Urinary bladder (tissue), 4 donors: ENCODE measurements at places on chromosomes 13 and 19. TPM values are rescaled to one million over a fixed set of nuclear protein-coding genes. Genes with fewer than 3 reads are reported as not detected.

- no peak for DNase-seq
Observed at GRCh38 chr19:34356875-34357274, 8.1 kb upstream of the GPI start.

DNA sequence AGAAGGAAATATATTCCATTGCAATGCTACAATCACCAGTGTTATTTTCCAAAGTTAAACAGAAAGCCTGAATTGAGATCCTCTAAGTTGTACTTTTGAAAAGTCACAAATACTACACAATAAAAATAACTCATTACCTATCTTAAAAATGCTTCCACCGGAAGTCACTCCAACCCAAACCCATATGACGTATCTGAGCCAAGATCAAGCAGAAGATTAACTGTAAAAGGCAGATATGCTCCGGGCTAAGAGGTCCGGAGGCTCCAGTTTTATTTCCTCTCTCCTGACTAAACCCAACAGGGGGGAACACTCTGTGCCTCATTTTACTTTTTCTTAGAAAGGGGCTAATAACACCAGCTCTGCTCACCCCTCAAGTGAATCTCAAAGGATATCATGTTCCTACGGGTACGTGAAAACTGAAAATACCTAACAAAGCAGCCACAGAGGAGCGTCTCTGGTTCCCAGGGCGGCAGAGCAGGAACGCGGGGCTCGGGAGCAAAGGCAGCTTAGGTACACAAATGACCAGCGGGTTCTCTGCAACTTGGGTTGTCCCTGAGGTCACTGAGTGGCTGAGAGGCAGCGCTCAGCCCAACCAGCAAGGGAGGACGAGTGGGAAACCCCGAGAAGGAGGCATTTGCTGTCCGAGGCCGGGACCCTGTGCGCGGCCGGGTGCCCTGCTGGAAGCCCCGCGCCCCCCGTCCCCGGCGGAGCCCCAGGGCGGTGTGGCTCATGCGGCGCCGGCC, 750 bp downstream of the RAB20 start:
- no peak for DNase-seq

- DNase-seq, result no peak
Observed at GRCh38 chr13:97311956-97312355, 89.8 kb downstream of the MBNL2 start.

NCCRP1 gene
- polyA plus RNA-seq, result 0.38 TPM
